ENCODE measurements at places on chromosomes 7 and 10. TPM values are rescaled to one million over a fixed set of nuclear protein-coding genes. Genes with fewer than 3 reads are reported as not detected.

DNA sequence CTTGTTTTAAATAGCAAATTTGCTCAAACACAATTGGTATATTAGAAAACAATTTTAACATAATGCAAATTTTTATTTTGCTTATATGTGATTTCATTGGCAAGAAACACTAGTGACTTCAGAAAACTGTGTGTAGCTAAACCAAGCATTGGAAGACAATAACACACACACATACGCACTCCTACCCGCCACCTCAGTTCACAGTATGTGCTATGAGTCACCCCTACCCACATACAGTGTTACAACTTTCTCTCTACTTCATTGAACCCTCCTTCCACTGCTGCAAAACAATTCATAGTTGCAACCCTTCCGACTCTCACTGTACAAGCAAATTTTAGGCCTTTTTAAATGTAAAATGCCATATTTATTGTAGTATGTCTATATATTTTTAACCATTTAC is 119.9 kb upstream of the THSD7A start:
- H3K36me3 ChIP-seq = no peaks in the 10 kb centered on the region
- no peaks in the 10 kb centered on the region for H3K4me1 ChIP-seq
- H3K4me3 ChIP-seq = no peak overlapping the region
- no peak for DNase-seq

DNA sequence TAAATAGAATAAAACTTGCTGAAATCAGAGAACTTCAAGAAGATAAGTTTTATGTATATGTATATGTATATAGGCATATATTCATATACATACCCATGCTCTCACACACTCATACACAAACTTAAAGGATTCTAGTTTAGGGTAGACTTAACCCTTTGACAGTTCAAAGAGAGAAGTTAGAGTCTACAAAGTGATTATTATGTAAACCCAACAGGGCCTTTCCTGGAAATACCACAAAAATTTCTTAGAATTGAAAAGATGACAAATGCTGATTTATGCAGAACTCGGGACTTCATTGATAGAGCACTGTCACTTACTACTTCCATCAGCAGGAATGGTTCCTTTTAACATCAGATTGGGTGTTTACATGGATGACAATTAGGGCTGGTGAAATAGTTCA is 763.5 kb downstream of the AUTS2 start:
- no peak for DNase-seq
- H3K4me3 ChIP-seq = no peak overlapping the region
- H3K36me3 ChIP-seq = no peaks in the 10 kb centered on the region
- H3K27ac ChIP-seq = no peak overlapping the region
- H3K4me1 ChIP-seq = no peaks in the 10 kb centered on the region

GRCh38 chr7:3592401-3593134 is 291.5 kb downstream of the SDK1 start:
- no peaks in the 10 kb centered on the region for H3K36me3 ChIP-seq
- no peak for DNase-seq

- H3K27ac ChIP-seq = no peak overlapping the region
- H3K4me1 ChIP-seq = no peaks in the 10 kb centered on the region
- no peaks in the 10 kb centered on the region for H3K36me3 ChIP-seq
- no peak for DNase-seq
- no peaks in the 10 kb centered on the region for H3K27me3 ChIP-seq
- H3K4me3 ChIP-seq = no peak overlapping the region
These were observed 26.4 kb upstream of the PRKAR2B start for GRCh38 chr7:107017965-107018719.

- no peaks in the 10 kb centered on the region for H3K4me1 ChIP-seq
- H3K27me3 ChIP-seq = no peaks in the 10 kb centered on the region
- H3K27ac ChIP-seq = peak overlapping the region; percentile 19
- no peaks in the 10 kb centered on the region for H3K36me3 ChIP-seq
These were observed 121.8 kb downstream of the SGMS1 start for GRCh38 chr10:50501924-50502452.

DNA sequence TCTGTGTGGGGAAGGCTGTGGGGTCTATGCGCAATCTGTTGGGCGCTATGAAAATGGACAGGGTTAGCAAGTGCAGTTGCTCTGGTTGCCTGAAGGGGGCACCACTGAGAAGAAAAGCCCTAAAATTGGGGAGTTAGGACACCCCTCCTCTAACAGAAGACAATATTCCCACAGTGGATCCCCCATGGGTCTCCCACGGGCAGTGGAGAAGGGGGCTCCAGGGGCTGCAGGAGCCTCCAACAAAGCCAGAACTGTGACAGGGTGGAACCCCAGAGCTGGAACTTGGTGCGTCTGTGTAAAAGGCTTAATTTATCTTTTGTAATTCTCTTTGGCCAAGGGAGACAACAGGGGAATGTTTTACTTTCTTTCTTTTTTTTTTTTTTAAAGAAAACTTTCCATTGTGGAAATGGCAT is 12.5 kb upstream of the COL13A1 start:
- H3K27me3 ChIP-seq = no peaks in the 10 kb centered on the region
- DNase-seq = no peak
- H3K36me3 ChIP-seq = no peaks in the 10 kb centered on the region
- H3K4me1 ChIP-seq = no peaks in the 10 kb centered on the region
- H3K27ac ChIP-seq = no peak overlapping the region

- H3K4me3 ChIP-seq = no peak overlapping the region
- no peak for DNase-seq
- H3K27me3 ChIP-seq = no peaks in the 10 kb centered on the region
- H3K27ac ChIP-seq = peak overlapping the region; percentile 34
These were observed 30.2 kb downstream of the ADRA2A start for GRCh38 chr10:111107023-111107422.

GRCh38 chr10:114304571-114305421 is 65.7 kb downstream of the VWA2 start:
- no peak overlapping the region for H3K27ac ChIP-seq
- H3K4me1 ChIP-seq = no peaks in the 10 kb centered on the region
- no peak for DNase-seq
- no peaks in the 10 kb centered on the region for H3K36me3 ChIP-seq

GRCh38 chr7:142584765-142585164 is 164.5 kb upstream of the PRSS1 start:
- no peak overlapping the region for H3K4me3 ChIP-seq
- H3K36me3 ChIP-seq = no peaks in the 10 kb centered on the region
- no peak for DNase-seq
- H3K27me3 ChIP-seq = no peaks in the 10 kb centered on the region
- no peaks in the 10 kb centered on the region for H3K4me1 ChIP-seq

- DNase-seq = no peak
- H3K27ac ChIP-seq = no peak overlapping the region
- no peaks in the 10 kb centered on the region for H3K36me3 ChIP-seq
- H3K27me3 ChIP-seq = no peaks in the 10 kb centered on the region
These were observed 6.1 kb downstream of the MMRN2 start for GRCh38 chr10:86951184-86951761.

GRCh38 chr10:71125749-71126107 is 86.6 kb upstream of the UNC5B start:
- H3K27me3 ChIP-seq = no peaks in the 10 kb centered on the region
- H3K27ac ChIP-seq = no peak overlapping the region
- no peaks in the 10 kb centered on the region for H3K36me3 ChIP-seq
- H3K4me1 ChIP-seq = no peaks in the 10 kb centered on the region
- no peak for DNase-seq

- DNase-seq = no peak
- no peak overlapping the region for H3K4me3 ChIP-seq
- H3K27me3 ChIP-seq = no peaks in the 10 kb centered on the region
- no peak overlapping the region for H3K27ac ChIP-seq
- no peaks in the 10 kb centered on the region for H3K4me1 ChIP-seq
These were observed 95.1 kb downstream of the SNX13 start for GRCh38 chr7:17845197-17845547.

GRCh38 chr7:91165006-91165845 is 99.0 kb upstream of the FZD1 start:
- H3K27ac ChIP-seq = no peak overlapping the region
- no peaks in the 10 kb centered on the region for H3K4me1 ChIP-seq
- no peak for DNase-seq
- H3K36me3 ChIP-seq = no peaks in the 10 kb centered on the region
- no peak overlapping the region for H3K4me3 ChIP-seq

GRCh38 chr7:26441002-26441521 is 149.4 kb downstream of the SNX10 start:
- H3K27me3 ChIP-seq = no peaks in the 10 kb centered on the region
- H3K36me3 ChIP-seq = no peaks in the 10 kb centered on the region
- H3K4me3 ChIP-seq = no peak overlapping the region

Gene TDRD1
- 0.33 TPM for total RNA-seq

Gene CYP2C19
- total RNA-seq = not detected

Gene TUBB8
- total RNA-seq = 0.59 TPM

Gene EN2
- not detected for total RNA-seq

Gene HOXA7
- 4.6 TPM for total RNA-seq

Gene WNT8B
- total RNA-seq = not detected

All from breast epithelium (tissue), 4 donors.